ENCODE measurements at places on chromosomes 3 and 15.

DNA sequence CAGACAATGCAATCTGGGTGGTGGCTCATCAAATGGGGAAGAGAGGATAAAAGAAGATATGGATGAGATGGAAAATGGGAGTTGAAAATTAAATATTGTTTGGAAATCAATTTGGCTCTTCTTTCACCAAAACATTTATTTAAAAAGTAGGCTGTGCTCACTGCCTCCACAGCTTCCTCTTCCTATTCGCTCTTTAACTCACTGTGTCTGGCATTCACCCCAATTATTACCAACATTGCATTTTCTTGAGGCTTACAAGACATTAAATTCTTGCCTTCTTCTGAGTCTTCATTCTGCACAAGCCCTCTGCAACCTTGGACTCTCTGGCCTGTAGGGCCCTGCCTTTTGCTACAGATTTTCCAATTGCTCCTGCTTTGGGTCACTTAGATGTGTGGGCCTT lies 52.9 kb upstream of the TSPAN3 start:
- DNase-seq = no peak

- no peak for DNase-seq
Measured at GRCh38 chr3:7745711-7746110, 755.9 kb upstream of the LMCD1 start.

- DNase-seq = no peak
Measured at GRCh38 chr15:62491642-62492041, 326.6 kb upstream of the C2CD4B start.

DNA sequence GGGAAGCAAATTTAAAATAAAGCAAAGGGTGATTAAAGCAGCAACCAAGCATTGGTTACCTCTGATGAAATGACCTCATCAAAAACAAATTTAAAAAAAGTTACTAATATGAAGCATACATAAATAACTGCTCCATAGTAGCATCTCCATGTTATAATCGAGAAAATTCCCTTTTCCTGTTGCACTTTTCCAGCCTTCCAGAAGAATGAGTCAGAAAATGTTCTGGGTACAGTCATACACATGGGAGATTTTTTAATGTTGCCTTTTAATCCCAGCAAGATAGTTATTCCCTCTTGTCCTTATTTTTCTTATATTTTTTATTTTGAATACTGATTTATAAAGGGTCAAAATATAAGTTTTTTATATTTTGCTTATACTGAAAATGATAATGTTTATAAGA lies 2.6 kb upstream of the TMCO5A start:
- no peak for DNase-seq

- DNase-seq = no peak
Measured at GRCh38 chr15:98953000-98953787, 54.4 kb downstream of the PGPEP1L start.

GRCh38 chr3:170725285-170725731 lies 139.4 kb upstream of the SLC7A14 start:
- no peak for DNase-seq
